NCI-H2029 (cell line): ENCODE measurements at places on chromosomes 1 and 21.

DNA sequence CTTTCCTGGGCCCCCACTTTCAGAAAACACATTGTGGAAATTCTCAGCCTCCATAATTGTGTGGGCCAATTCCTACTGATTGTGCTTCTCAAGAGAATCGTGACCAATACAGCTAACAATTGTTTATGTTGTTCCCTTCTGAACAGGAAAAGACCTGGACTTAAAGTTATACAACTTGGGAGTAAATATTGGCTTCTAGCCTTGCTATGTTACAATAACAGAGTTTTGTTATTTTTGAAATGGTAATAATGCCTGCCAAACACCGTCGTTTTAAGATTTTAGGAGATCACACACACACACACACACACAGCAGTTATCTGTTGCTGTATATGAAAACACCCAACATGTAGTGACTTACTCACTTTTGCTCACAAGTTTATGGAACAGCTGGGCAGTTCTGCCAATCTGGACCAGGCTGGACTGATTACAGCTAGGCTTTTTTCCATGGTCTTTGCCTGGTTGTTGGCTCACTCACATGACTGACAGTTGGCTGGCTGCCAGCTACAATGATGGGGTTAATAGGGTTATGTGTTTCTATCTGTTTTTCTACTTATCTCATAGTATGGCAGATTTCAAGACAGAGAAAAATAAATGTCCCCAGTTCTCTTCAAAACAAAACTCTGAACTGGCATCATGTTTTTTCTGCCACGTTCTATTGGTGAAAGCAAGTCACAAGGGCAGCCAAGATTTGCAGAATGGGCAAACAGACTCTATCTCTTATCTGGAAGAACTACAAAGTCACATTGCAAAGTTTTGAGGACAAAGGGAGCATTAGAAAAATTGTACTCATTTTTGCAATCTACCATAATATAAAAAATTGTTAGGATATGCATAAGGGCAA lies 447.5 kb downstream of the NEGR1 start:
- no peak for DNase-seq

DNA sequence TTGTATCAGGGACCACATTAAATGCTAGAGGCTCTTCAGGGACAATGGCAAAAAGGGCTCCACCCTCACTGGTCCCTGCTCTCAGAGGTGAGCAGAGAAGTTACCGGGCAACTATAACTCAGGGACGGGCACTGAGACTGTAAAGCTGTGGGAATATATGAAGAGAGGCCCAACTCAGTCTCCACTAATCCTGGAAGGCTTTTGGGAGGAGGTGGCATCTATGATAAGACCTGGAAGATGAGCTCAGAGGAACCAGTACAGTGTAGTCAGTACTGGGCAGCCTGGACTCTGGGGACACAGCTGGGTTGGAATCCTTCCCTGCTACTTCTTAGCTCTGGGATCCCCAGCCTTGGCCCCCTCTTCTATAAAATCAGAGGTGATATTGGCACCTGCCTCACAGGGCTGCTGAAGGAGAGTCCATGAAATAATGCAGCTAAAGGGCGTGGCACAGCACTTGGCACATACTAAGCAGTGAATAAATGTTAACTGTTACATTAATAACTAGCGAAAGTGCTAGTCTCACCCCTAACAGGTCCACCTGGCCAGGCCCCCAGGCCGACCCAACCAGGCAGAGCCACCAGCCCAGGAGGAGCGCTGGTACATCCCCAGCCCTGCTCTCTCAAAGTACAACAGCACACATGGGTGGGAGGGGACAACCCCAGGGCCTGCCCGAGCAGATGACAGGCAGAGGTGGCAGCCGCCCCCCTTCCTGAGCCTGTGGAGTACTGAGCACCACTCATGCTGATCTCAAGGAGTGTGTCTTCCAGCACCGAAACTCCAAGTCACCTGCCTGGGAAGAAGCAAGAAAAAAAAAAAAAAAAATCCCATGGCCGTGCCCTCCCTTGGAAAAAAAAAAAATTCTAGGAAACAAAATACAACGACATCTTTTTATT lies 62.7 kb downstream of the CASZ1 start:
- no peak for DNase-seq

DNA sequence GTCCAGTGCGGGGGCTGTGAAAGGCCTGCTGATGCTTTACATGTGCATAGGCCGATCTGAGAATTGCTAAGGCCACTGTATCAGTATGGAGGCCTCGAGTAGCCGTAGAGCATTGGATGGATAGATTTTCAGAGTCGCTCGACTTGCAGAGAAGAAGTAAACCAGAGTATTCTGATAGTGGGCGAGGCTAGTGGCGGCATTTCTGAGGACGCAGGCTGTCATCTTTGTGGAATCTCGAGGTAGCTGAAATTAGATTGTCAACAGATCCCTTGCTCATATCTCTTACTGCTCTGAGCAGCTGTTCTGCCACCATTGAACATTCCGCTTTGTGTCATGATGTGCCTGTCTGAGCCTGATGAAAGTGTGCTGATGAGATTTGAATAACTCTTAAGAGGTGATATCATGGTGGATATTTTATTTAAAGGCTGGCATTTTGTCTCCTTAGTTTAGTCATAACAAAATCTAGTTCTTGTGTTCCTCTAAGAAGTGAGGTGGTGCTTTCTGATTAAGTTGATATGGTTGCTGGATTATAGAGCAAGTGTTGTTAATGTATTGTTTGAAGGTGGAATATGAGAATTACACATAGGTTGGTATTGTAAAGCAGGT lies 1.5 kb downstream of the KIF1B start:
- DNase-seq, result no peak

GRCh38 chr1:245375789-245376460 lies 221.1 kb downstream of the KIF26B start:
- DNase-seq, result no peak

DNA sequence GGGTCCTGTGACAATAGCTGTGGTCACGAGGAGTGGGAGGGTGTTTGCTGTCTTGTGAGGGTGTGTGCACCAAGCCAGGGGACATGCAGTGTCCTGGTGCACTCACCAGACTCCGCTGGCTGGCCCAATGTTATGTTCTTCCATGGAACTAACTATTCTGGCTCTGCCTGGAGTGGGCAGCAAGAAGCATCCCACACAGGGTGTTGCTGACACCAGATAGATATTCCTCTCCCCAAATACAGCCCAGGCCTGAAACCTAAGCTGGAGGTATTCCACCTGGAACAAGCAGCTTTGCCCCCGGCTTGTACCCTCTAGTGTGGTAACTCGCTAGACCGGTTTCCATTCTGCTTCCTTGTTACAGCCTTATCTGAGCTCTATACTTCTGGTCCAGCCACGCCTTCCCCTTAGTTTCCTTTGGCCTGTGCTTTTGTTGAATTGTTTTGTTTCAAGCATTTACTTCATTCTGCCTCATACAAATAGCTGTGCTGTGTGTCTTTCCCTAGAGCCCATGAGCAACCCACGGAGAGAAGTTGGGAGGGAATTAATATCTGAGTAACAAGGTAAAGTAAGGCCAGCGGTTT lies 14.7 kb upstream of the LY9 start:
- peak; percentile 34 for DNase-seq

DNA sequence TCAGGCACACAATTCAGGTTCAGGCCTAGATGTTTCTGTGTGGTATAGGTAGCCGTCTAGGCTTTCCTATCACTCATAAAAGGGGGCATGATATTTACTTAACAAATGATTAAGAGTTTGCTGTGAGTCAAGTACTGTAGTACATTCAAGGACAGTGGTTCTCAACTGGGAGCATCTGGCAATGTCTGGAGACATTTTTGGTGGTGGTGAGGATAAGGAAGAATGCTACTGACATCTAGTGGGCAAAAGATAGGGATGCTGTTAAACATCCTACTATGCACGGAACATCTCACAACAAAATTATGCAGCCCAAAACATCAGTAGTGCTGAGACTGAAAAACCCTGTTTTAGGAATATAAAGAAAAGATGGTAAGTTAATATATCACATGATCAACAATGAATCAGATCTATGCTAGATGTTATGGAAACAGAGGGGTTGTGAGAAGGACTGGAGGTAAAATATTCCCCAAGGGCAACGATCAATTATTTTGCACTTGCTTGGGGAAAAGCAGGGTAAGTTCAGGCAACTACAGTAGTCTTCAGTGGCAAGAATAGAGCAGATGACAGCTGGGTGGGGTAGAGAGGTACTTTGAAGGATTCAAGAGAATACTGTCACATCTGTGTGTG lies 4.9 kb downstream of the DNTTIP2 start:
- DNase-seq, result peak; percentile 21

DNA sequence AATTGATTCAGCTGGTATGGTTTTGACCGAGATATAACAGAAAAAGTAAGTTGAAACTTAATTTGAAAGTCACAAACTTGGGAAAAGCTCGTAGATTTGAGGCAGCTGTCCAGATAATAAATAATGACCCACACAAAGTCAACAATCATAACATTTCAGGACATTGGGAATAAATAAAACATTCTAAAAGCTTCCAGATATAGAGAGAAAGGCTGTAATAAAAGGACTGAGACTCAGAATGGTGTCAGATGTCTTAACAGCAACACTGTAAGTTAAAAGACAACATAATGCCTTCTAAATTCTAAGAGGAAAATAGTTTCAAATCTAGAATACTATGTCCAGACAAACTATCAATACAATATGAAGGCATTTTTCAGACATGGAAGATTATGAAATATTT lies 163.3 kb downstream of the CDC42BPA start:
- DNase-seq, result no peak

GRCh38 chr1:159959451-159959850 lies 5.4 kb upstream of the SLAMF9 start:
- no peak for DNase-seq

DNA sequence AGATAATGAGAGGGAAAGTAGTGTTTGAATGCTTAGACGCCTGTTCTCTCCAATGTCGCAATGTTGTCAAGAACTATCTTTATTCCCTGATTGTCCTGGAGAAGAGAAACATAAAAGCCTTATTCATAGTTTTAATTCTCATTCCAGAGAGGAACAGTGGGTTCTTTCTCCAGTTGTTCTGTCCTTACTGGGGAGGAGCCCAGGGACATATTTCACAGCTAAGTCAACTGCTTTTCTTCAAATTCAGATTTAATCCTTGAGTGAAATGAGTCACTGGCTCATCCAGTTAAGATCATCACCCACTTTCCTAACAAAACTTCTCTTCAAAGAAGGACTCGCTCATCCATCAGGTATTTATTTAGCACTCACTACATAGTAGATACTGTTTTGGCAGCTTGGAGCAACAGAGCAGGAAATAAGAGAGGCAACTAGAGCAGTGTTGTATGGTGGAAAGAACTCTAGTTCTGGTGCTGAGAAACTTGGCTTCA lies 365.7 kb upstream of the USP24 start:
- no peak for DNase-seq

DNA sequence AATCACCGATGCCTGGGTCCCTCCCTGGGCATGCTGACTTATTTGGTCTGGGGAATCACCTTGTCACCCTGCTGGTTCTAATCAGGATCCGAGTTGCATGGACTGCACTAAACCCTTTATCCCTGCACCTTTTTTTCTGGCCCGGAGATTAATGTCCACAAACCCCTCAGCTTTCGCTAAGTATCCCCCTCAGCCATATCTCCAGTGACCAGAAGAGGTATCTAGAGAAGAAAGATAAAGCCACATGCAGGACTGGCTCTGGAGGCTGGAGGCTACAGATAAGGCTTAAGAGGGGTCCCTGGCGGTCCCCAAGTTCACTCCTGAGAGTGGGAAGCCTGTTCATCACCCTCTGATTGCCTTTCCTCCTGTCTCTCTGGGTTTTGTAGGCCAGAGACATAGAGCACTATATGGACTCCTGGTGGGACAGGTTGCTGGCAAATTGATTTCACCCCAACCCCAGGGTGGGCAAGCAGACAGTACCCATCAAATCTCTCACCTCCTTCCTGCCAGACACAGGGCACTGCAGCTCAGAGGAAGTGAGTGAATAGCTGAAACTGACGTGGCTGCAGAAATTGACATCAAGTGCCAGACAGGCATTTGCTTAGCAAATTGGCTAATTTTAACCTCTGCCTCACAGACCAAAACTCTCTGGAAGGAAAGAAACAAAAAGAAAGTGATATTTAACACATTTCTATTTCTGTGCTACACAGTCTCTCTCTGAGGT lies 38.8 kb downstream of the HMGB4 start:
- DNase-seq, result no peak

- peak; percentile 34 for DNase-seq
Observed at GRCh38 chr1:224592636-224593582, 23.2 kb upstream of the CNIH3 start.

DNA sequence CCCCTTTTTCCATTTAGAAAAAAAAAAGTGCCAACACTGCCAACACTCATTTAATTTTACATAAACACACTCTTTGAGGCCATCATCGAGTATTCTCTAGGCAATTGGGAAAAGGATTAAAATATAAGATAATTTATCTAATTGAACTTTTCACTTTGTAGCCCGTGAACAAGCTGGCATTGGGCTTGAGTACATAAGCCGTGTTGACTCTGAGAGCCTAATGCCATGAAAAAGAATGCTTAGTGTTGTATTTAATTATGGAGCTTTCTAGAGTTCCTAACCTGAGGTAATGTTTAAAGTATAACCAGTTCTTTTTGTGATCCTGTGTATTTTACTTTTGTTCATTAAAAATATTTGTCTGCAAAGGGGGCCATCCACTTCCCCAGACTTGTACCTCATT lies 193.8 kb downstream of the LYPLAL1 start:
- no peak for DNase-seq

DNA sequence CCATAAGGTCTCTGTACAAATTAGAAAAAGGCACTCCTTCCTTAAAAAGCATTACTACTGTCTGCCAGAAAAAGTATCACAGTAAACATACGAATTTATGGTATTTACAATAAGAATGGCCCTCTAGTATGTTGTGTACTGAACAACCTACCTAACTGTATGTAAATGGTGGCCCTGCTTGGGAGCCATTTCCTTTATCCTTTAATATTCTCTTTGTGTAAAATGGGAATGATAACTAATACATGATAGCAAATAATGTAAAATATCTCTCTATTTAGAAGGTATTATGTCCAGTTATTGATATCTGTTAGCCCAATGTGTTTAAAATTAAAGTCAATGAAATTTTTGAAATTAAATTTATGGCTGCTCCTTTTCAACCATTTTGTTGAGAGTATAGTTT lies 5.2 kb downstream of the DR1 start:
- no peak for DNase-seq

DNA sequence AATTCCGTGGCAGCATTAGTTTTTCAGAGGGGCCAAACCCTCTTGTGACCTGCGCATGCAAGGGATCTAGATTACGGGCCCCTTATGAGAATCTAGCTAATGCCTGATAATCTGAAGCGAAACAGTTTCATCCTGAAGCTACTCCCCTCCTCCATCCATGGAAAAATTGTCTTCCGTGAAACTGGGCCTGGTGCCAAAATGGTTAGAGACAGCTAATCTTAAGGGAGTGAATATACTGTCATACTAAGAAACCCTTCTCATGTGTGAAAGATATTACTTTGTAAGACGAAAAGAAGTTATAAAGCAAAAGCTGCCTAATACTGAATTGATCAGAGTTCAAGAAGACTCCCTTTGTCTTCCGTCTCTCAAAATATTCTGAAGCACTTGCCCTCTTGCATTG lies 166.3 kb downstream of the DUSP10 start:
- DNase-seq, result peak; percentile 10

- no peak for DNase-seq
Observed at GRCh38 chr1:56978819-56979218, 13.0 kb upstream of the C8B start.

GRCh38 chr21:38136201-38136600 lies 120.6 kb upstream of the KCNJ15 start:
- DNase-seq, result peak; percentile 57

- no peak for DNase-seq
Observed at GRCh38 chr21:43362321-43362791, 64.6 kb downstream of the SIK1 start.
